ENCODE measurements at places on chromosomes 12 and 14.

GRCh38 chr12:125098676-125099408 is 33.6 kb downstream of the AACS start:
- no peak for DNase-seq

- no peak for DNase-seq
Observed at GRCh38 chr14:85380881-85381280, 149.1 kb upstream of the FLRT2 start.

- DNase-seq: no peak
Observed at GRCh38 chr12:3236345-3237187, 159.4 kb downstream of the TSPAN9 start.

GRCh38 chr12:58703866-58704265 is 216.4 kb downstream of the LRIG3 start:
- no peak for DNase-seq

- DNase-seq: no peak
Observed at GRCh38 chr14:99592933-99593753, 10.9 kb downstream of the CCDC85C start.

- DNase-seq: no peak
Observed at GRCh38 chr12:79685068-79685467, 5.7 kb downstream of the PAWR start.

- peak; percentile 34 for DNase-seq
Observed at GRCh38 chr14:27528328-27528727, 930.5 kb upstream of the NOVA1 start.

DNA sequence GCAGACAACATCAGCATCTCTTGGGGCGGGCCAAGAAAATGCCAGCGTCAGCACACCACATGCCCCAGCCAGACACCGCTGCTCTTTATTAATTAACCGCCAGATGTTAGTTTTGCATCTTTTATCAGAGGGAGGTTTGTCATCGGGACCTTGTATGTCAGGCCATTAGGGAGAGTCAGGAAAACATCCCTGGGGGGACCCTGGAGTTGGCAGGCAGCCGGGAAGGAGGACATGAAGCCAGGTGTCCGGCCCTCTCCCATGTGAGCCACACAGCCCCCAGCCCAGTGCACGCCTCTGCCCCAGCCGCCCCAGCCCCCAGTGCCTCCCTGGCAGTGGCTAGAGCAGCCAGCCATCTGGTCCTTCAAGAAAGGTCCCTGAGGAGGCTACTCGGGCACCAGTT is 56.9 kb upstream of the FAM222A start:
- DNase-seq: no peak

GRCh38 chr14:34684578-34684977 is 29.8 kb downstream of the CFL2 start:
- DNase-seq: no peak

DNA sequence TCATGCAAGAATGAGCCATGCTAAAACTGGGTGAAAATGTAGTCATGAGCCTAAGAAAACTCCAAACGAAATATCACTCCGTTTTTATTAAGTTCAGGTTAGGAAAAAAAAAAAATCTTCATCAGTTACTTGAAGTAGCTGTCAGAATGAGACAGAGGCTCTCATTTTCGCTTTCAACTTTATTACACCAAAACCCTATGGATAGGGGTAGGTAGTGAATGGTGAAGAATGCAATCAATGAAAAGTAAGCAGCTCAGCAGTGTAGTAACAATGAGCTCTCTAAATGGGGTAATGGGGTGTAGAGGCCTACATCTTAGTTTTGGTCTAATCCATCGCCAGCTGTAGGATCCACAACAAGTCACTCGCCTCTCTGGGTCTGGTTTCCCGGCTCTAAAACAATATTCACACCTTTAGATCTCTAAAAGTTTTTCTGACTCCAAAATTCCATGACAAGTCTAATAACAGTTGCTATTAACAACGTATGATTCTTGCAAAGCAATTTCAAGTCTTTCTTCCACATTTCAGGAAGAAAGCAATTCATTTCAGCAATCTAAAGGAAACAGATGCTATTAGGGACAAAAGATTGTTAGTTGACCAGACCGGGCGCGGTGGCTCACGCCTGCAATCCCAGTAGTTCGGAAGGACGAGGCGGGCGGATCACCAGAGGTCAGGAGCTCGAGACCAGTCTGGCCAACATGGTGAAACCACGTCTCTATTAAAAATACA is 1.7 kb downstream of the BTBD7 start:
- no peak for DNase-seq

DNA sequence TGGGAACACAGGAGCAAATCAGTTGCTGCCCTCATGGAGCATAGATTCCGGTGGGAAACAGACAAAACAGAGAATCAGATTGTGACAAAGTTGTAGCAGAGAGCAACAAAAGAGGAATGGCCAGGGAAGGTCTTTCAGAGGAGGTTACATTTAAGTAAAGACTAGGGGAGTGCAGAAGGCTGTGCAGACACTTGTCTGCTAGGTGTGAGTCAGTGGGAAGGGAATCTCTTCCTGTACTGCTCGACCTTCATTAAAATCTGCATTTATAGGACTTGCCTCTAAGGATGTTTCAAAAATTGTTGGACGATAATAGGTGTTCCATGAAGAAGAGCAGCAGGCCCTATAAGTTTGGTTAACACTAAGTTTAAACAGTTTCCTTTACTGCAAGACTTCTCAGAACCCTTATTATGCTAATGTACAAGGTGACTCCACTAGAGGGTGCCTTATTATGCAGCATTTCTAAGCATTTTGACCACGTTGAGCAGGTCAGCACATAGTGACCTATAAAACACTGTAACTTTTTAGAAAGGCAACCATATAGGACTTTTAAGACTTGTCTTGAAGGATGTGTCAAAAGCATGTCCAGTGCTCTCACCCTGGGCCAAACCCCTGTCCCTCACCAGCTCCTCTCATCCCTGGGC is 91.8 kb upstream of the RIC8B start:
- DNase-seq: no peak

DNA sequence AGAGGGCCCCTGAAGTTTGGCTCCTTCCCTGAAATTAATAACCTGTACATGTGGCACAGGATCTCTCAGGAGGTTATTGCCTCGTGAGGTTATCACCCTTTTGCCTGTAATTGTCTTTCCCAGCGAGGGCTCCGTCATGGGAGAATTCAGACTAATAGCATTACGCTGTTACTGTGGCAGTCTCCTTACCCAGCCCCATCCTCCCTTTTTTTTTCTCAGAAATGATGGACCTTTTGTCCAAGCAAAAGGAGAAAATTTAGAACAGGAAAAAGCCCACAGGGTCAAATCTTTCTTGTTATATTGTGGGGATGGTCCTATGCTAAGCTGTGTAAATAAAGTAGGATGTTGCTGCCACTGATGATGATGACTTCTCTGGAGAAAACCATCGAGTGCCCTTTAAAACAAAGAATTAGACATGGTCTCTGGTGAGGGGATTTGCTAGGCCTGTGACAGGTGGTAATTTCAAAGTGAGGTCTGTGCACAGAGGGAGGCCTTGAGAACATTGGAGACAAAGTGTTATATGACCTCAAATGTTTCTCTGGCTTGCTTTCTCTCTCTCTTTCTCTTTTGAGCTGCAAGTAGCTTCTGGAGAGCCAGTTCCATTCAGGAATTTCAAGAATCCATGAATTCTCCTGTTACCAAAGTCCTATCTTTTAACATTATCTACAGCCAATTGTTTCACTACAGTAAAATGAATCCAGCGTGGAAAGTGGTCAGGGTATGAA is 357.2 kb downstream of the BMP4 start:
- DNase-seq: no peak

- no peak for DNase-seq
Observed at GRCh38 chr14:92458136-92459029, 55.2 kb upstream of the RIN3 start.

GRCh38 chr12:87117526-87117925 is 861.3 kb upstream of the MGAT4C start:
- DNase-seq: no peak

DNA sequence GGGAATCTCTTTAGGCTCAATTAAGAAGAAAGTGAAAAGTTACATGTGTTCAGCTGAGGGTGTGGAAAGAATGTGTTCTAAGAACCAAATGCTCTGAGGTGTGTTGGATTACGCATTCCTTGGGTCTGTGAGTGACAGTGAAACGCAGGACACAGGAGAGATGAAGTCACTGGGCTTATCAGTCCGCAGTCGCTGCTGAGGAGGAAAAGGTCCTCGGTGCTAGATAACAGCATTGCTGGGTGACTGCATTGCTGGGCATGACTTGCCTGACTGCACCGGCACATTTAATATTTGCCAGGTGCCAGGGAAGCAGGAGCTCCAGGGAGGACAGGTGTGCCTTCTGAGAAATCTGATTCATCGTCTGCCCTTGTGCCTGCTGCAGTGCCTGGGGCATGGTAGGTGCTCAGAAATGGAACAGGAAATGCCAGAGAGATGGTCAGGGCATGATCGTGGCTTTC is 64.4 kb upstream of the FZD10 start:
- DNase-seq: no peak

GRCh38 chr12:131677699-131678098 is 33.2 kb upstream of the SFSWAP start:
- DNase-seq: no peak

- no peak for DNase-seq
Observed at GRCh38 chr14:31263485-31264133, 56.0 kb upstream of the HECTD1 start.

DNA sequence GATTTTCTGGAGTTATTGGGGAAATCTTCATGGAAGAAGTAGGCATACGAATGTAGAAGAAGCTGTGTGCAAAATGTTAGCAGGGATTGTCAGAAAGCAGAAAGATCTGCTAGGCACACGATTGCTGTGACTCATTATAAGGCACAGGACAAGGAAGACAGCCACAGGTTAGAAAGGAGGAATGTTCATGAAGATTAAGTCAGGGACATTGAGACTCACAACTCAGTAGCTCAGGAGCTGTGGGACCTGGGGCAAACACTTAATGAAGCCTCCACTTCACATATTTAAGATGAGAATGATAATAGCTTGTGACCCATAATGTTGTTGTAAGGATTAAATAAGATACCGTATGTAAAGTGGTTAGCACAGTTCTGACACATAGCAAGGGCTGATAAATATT is 26.6 kb upstream of the RTRAF start:
- no peak for DNase-seq

- peak; percentile 23 for DNase-seq
Observed at GRCh38 chr14:39265033-39265432, 31.3 kb downstream of the MIA2 start.

DNA sequence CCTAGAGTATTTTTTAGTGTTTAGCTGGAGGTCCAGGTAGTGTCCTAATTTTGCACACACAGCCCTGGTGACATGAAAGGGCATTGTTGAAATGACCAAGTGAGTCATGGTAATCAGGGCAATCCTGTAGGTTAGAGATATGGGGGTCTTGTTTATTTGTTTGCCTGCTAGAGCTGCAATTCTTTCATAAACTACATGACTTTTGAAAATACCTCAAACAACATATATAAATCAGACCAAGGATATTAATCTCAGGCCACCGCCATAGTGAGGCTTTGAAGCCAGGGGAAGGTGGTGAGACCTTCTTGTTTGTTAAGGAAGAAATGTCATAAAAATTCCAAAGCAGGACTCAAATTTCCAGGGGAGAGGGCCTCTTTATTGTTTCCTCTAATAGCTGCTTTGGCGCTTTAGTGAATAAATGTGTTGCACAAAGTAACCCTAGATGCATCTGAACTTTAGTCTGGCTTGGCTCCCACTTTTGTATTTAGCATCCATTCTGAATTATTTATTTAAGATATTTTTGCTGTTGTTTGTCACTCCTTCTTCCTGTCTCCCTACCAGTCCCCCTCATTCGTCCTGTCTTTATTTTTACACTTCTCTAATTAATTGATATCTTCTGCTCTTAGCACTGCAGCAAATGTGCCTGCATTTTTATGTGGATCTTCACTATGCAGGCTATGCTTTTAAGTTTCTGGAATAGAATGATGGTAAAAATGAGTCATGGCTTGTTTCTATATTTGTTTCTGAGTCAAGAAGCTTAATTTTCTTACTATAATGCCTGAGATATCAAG is 430.3 kb downstream of the RAD51B start:
- no peak for DNase-seq

DNA sequence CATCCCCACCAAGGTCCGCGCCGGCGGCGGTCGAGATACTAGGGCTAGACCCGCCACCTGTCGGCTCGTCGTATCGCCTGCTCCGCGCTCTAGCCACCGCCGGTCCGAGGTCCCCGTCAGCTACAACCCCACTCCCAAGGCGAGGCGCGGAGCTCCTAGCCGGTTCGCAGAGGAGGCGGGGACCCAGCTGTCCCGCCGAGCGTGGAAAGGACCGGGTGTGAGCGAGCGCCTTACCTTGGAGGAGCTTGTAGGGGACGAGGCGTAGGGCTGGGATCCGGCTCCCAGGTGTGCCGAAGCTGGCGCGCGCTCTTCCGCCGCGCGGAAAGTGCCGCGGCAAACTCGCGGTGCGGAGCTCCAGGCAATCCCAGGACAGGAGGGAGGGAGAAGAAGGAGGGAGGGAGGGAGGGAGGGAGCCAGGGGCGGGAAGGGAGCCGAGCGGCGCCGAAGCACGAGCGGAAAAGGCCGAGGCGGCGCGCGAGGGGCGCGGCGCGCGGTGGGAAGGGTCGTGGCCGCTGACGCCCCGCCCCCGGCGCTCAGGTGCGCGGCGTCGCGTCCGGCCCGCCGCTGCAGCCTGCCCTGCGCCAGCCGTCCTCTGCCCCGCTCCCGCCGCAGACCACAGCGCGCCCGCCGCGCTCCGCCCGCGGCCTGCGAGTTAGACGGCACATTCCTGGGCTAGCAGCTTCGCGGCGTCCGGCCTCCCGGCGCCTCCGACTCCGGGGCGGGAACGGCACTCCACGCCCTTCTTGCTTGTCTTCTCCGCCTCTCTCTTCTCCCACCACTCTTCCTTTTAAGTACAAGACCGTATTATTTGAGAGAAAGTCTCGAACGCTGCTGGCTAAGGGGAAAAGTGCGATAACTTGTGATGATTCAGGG is at the start of gene PAWR:
Gene PAWR (minus strand): TSS at position 327 of the 873 bp plus-strand sequence. CDS start 720 bp downstream, outside the sequence.
- peak; percentile 95 for DNase-seq

- DNase-seq: no peak
Observed at GRCh38 chr12:31363831-31364230, 37.9 kb upstream of the SINHCAF start.

DNA sequence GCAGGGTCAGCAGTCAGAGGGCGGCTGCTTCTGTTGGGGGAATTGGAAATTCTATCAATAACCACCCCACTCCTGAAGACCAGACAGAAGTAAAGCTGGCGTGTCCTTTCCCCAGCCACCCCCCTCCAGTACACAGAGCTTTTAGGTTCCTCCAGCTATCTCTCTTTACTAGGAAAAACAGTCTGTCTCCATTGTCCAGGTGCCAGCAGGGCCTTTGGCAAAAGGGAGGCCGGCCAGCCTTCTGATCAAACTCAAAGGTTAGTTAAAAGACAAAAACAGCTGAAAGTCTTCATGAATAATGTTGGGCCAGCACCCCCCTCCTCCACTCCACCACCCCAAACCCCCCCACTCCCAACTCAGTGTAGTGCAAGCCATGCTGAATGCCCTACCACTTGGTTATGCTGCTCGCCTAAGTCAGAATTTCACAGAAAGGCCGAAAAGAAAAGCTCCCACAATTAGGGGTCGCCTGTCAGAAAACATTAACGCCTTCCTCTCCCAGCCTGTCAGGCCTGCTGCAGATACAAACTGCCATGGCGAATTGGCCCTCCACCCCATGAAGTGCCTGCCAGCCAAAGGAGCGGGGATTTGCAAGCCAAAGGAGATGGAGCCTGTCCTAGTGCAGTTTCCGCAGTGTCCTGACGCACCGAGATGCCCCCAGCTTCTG is 8.9 kb downstream of the ASCL1 start:
- DNase-seq: no peak

Data from NCI-H774 (cell line).